ENCODE measurements at places on chromosomes 1 and 21.

DNA sequence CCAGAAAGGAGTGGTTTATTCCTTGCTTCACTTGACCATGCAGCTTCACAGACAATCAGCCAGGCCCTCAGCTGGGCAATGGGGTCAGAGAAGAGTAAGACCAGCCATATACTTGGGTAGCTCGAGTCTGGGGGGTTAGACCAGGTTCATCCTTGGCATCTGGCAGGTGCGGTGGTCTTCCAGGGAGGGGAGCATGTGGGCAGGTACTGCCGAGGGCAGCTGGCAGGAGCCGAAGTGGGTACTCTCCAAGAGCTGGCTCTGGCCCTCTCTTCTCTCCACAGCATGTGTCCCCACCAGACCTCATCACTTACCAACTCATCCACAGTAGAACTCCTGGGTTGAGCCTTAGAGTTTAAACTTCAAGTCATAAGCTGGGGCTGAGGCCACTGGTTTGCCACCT lies 156.8 kb downstream of the FOXD2 start:
- no peak for DNase-seq

DNA sequence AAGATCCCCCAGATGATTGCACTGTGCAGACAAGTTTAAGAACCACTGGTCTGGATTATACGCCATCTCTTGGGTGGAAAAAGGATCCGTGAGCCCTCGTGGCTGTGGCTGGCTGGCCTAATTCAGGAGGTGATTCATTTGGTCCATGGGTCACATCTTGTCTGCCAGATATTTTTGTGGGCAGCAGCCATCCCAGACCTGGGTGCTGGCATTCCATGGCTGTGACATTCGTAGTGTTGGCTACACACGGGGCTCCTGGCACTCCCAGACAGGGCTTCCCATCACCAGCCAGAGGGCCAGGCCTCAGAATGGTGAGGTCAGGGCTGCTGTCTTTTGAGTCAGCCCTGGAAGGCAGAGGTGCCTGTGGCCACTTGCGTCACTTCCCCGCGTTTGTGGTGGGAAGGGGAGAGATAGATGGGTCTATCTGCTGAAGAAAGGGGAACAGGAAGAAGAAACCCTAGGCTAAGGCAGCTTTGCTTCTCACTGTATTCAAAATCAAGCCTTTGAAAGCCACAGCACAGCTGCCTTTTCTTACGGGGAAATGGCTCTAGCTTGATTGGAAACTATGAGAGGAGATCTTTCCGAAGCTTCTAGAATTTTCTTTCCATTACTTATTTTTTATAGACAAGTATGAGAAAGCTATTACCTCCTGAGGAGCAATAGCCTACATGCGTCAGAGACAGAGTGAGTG lies 32.4 kb downstream of the EIF2D start:
- no peak for DNase-seq

- no peak for DNase-seq
Observed at GRCh38 chr1:111649648-111650047, 30.1 kb downstream of the RAP1A start.

DNA sequence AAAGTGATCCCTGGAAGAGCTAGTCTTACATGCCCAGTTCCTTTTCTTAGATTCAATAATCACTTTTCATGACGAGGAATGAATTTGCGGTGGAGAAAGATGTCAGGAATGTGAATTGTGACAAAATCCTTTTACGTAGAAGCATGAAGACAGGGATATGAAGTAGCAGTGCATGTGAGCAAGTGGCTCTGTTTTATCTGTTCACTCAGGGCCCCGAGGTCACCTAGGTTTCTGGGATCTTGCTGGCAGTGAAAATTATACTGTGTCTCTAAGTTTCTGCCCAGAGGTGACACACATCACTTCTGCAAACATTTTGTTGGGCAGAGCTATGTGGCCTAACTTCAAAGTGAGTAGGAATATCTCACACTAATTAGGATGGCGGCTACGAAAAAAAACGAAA lies 79.3 kb downstream of the USP25 start:
- DNase-seq: no peak

- DNase-seq: no peak
Observed at GRCh38 chr1:207362962-207363860, 41.7 kb downstream of the CD55 start.

DNA sequence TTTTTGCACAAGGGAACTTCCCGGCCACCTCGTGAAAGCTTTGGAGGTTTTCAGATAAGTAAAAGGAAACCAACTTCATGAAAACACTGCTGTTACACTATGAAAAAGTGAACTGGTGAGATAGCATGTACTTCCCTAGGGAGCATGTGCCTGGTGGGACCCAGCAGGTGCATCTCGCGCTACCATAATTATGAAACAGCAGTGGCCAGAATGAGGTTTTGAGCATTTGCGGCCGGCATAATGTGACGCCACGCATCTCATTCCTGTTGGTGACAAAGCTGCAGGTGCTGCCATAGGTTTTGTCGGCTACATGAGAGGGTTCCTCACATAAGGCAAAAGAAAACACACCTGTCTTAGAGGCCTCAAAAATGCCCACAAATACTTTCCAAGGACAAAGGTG lies 1.7 kb downstream of the KRTAP10-3 start:
- no peak for DNase-seq

DNA sequence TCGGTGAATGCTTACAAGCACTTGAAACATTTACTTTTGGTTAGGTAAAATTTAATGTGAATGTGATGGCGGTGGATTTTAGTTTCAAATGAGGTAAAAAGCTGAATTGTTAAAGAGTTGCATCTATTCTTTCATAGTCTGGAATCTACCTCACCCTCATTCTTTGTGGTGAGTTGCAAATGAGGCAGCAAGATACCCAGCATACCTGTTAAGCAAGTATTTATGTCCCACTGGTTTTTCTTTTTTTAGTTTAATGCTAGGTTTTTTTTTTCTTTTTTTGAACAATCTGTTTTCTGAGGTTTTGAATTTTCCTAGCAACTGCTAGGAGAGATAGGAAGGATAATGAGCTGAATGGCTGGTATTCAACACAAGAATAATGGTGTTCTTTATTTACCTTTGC lies 127.9 kb upstream of the CACYBP start:
- DNase-seq: no peak

DNA sequence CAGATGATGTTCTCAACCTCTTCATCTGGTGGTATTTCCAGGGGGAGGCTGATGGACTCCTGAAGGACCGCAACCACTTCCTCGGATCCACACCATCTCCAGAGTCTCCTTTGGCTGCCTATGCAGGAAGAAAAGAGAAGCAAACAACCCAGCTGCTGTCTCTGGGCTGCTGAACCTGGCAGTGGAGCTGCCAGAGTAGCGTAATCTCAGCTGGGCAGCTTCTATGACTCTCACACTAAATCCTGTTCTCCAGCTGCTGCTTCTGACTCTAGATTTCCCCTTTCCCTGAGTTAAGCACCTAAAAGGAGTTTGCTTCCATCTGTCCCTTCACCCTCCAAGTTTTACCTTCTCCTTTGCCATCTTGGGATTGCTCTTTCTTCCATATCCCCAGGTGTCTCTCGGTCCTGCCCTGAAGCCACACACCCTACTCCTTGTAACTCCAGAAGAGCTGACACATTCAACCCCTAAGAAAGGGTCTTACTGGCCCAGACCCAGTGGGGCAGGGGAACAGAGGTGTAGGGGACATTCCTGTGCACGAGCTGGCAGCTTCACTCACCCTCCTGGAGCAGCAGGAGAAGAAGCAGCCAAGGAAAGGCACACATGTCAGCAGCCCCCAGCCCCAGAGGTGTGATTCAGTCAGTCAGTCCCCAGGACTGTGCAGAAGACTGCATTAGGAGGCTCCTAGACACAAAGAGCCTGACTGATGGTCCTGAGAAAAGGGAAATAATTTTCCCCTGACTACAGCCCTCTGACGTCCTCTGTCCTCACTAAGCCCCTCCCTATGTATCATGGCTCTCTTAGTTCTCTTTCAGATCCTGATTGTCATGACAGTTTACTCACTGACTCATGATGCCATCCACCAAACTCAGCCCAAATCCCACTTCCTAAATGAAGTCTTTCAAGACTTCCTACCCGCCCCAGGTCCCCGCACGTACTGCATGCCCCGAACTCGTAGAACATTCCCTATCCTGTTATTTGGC lies at the start of gene SLAMF9:
SLAMF9 (minus strand) TSS at position 702 of the 980 bp plus-strand sequence; CDS start at position 602, 100 bp downstream.
- no peak for DNase-seq
